ENCODE measurements at places on chromosomes 3 and 15. TPM values are rescaled to one million over a fixed set of nuclear protein-coding genes. Genes with fewer than 3 reads are reported as not detected.
A peak's percentile ranks its signal among the peaks of the same experiment; 100 is the strongest.

- DNase-seq, result peak; percentile 64
Measured at GRCh38 chr3:173733029-173733652, 335.6 kb downstream of the NLGN1 start.

DNA sequence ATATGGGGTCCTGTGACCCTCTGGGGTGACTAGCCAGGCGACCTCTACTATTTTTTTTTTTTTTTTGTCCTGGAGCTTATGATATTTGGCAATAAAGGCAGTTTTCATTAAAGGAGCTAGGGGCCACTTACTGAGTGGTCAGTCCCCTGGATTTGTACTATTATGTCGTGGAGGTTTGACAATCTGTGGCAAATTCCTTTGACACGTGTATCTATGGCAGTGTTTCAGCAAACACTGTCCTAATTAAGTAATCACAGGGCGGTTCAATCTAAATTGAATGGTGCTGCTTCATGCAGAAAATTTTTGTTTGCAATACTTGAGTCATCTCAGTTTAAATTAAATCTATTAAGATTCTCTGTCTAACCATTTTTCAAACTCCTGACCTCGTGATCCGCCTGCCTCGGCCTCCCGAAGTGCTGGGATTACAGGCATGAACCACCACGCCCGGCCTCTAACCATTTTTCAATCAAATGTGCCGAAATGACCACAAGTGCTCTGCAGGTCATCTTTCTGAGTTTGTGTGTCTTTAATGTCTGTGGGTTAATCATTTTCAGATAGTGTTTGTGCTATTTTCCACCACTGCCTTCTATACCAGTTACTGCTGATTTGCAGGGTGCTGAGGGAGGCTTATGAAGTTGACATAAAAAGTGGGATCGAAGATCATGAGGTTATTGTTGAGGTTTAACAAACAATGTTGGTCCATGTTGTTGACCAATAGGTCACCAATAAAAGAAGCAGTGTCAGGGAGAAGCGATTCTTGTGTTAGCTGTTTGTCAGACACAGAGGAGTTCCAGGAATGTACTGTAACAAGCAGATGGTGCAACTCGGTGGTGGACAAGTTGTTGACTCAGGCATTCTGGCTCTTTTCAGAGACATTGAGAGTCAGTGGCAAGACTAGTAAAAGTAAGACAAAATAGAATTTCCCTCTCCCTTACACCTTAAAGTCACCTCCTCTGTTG, 18.6 kb upstream of the SLC2A2 start:
- peak; percentile 80 for DNase-seq

GRCh38 chr3:98733053-98733811, 29.9 kb upstream of the ST3GAL6 start:
- DNase-seq, result no peak

DNA sequence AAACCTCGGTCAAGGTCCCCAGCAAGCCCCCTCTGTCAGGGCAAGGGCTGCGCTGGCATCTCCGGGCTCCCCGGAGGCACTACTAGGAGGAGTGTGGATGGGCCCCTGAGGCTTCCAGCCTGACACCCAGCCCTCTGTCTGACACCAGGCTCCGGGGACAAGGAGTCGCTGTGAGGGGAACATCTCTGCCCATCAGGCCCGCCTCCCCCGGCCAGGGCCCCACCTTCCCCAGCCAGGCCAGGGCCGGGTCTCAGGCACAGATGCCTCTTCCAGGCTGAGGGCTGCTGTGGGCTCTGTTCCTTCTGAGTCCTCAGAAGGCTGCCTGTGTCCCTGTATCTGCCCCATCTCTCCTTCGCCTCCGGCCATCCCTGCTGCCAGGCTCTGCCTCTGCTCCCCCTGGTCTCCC, 15.8 kb downstream of the CSPG4 start:
- no peak for DNase-seq

DNA sequence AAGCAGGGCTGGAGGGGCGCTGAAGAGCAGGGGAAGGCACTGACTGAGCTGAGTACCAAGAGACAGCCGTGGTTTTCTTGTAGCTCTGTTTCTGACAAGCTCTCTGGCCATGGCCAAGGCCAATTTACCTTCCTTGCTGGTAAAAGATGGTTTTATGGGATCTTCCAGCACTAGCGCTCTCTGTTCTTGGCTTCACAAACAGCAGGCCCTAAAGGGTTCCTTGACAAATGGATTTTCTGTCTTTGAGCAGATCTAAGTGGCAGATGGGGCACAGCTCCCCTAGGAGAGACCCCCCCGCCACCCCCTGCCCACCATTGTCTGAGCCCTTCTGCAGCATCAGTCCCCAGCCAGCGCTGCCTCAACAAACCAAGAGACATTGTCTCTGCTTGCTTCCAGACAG, 66.6 kb downstream of the GAP43 start:
- no peak for DNase-seq

GRCh38 chr3:108017587-108017986, 73.2 kb downstream of the CD47 start:
- DNase-seq, result no peak

- peak; percentile 64 for DNase-seq
Measured at GRCh38 chr3:157572559-157573270, 69.5 kb upstream of the VEPH1 start.

DNA sequence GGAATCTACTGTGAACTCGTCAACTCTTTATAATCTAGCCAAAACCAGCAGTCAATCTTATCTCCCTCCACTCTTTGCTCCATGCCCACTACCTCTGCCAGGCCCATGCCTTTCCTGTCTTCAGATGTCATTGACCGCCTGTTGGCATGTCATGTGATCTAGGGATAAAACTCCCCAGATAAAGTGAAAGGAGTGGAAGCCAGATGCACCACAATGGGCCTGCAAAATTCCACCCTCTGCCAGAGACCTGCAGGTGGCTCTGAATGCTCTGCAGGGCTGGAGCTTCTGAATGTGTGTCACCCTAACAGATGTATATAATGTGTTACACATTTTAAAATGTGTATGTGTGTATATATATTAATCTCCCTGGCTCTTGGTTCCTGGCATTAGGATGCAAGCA, 2.3 kb upstream of the CCR3 start:
- DNase-seq, result no peak

DNA sequence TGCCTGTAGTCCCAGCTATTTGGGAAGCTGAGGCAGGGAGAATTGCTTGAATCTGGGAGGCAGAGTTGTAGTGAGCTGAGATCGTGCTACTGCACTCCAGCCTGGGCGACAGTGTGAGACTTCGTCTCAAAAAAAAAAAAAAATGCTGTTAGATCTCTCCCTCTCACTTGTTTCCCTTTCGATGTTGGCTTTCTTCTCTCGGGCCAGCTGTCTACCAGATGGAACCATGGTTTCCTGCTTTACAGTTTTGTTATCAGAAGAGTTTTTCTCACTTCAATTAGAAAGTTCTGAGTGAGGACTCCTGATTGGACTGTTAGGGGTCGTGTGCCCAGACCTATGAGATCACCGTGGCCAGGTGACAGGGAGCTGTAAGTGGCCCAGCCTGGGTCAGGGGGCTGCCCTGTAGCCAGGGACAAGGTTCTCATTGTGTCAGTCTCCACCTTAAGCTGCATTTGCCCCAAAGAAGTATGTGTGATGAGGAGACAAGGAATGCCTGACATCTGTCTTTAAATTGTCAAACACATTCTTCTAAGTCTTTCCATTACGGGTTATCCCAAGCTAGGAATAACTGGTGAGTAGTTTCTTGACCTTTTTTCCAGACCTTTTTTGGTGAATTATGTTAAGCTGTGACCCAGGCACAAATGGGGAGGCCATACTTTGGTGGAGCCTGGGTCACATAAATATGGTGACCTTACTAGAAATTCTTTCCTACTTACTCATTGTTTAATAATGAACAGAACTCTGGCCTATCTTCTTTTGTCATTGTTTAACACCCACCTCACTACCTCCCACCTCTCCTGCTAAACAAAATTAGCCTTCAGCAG, 25.2 kb downstream of the SNAPC5 start:
- peak; percentile 50 for DNase-seq

GRCh38 chr3:24829011-24829581, 334.4 kb upstream of the THRB start:
- no peak for DNase-seq

DNA sequence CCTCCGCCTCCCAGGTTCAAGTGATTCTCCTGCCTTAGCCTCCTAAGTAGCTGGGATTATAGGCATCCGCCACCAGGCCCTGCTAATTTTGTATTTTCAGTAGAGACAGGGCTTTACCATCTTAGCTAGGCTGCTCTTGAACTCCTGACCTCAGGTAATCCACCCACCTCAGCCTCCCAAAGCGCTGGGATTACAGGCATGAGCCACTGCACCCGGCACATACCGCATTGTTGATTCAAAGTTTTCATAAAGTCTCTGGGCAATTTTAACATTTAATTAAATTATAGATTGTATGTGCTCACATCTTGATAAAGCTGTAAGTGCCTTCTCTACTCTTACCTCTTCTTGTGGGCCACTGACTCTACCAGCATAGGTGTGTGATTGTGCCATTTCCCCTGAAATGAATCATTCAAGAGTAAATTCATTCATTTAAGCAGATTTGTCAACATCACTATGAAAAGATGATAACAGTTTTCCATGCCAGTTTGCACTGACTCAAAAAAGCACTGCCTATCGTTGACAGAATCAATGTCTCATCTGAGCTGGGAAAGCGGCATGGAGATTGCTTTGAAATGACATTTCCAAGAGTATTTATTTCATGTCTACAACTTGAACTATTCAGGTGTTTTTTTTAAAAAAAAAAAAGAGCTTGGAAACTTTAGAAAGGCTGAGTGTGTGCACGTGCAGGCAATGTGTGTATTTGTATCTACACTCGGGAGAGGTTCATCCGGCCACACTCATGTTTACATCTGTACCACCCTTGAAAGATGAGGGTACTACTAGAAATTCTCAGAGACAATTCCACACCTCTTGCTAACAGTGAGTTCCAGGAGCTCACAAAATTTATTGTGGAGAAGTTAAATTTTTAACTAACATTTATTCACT, 3.5 kb downstream of the BCL2A1 start:
- DNase-seq, result no peak

DNA sequence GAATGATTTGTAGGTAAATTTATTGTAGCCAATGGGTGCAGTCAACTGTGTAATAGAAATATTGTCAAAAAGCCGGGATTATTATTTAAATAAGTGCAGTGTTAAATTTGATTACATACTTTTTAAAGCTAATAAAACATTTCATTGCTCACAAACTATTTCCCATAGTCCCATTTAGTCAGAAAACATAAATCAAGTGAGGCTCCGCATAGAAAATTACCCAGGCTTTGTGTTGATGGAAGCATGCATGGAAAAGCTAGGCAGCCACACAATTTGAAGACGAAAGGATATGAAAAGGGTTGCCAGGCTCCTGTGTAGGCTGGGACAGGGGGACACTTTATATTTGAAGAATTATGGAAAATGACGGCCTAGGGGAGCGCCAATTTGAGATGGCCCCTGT, 82.3 kb downstream of the LRTM1 start:
- DNase-seq, result no peak

GRCh38 chr3:120218981-120219380, 66.0 kb downstream of the GPR156 start:
- no peak for DNase-seq

- DNase-seq, result no peak
Measured at GRCh38 chr3:10533737-10534023, 28.3 kb upstream of the ATP2B2 start.

- DNase-seq, result no peak
Measured at GRCh38 chr3:168094580-168094876, 1.2 kb downstream of the GOLIM4 start.

DNA sequence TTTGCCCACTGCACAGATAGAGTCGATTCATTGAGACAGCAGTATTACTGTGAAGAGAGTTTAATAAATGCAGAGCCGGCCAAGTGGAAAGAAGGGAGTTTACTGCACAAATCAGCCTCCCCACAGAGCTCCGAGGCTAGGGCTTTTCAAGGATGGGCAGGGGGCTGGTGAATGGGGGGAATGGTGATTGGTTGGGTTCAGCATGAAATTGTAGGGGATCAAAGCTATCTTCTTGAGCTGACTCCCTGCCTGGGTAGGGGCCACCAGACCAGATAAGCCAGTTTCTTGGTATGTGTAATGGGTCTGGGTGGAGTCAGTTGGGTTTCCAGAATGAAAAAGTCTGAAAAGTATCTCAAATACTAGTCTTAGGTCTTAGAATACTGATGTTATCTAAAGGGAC, 66.6 kb downstream of the SYNPR start:
- no peak for DNase-seq

GRCh38 chr3:177299250-177299649, 102.0 kb upstream of the TBL1XR1 start:
- DNase-seq, result no peak

DNA sequence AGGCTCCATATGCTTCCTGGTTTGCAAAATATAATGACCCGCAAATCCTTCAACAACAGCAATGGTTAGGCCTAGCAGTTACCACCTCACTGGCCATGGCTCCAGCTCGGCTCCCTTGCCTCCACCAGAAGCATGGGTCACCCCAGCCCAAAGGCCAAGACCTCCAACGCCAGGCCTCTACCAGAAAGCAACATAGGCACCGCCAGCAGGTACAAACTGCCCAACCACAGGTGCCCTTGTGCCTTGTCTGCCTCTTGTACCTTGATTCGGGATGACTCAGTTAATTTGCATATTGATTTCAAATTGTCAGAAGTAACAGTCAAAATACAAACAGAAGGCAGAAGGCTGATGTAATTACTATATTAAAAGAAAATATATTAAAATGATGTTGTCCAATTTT, 124.7 kb downstream of the IL5RA start:
- no peak for DNase-seq

DNA sequence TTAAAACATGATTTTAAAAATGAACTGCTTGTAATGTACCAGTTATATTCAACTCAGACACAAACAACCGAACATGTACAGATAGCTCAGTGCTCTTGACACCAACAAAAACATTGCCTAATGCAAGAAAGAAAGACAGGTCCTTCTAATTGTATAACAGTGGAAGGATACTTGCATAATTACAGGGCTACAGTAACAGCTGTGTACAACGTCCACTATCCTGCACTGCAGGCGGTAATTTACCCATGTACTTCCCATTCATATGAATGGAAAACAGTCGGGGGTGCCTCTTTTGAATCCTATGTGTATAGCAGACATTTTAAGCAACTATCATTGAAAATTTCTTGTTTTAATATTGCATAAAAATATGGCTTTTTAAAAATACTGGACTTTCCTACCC, 41.1 kb upstream of the PLSCR5 start:
- no peak for DNase-seq

Gene MITF
- 13.3 TPM for total RNA-seq

Gene MYRIP
- total RNA-seq, result not detected

Gene AHSG
- not detected for total RNA-seq

Gene SERPINI2
- not detected for total RNA-seq

Gene ABHD2
- total RNA-seq, result 62.9 TPM

Gene PCOLCE2
- total RNA-seq, result 0.56 TPM

Gene PPP1R14D
- not detected for total RNA-seq

Gene ZNF620
- 0.72 TPM for total RNA-seq

Gene IL5RA
- not detected for total RNA-seq

Measured in IMR-90 (cell line).